ENCODE measurements at places on chromosomes 2 and 18. TPM values are rescaled to one million over a fixed set of nuclear protein-coding genes. Genes with fewer than 3 reads are reported as not detected.

CD8B2 gene
- total RNA-seq, result not detected

ALPP gene
- not detected for total RNA-seq

SLC30A3 gene
- not detected for total RNA-seq

IL1R2 gene
- total RNA-seq, result 5.7 TPM

CD8B gene
- total RNA-seq, result 1.0 TPM

REG3A gene
- not detected for total RNA-seq

CRYGC gene
- not detected for total RNA-seq

DSG4 gene
- not detected for total RNA-seq

DLX2 gene
- 0.72 TPM for total RNA-seq

WDR75 gene
- 52.5 TPM for total RNA-seq

Data from tongue (tissue), 3 donors.